ENCODE measurements at places on chromosomes 16 and 17.

- no peak for DNase-seq
Measured at GRCh38 chr16:20393801-20394577, 10.5 kb downstream of the PDILT start.

DNA sequence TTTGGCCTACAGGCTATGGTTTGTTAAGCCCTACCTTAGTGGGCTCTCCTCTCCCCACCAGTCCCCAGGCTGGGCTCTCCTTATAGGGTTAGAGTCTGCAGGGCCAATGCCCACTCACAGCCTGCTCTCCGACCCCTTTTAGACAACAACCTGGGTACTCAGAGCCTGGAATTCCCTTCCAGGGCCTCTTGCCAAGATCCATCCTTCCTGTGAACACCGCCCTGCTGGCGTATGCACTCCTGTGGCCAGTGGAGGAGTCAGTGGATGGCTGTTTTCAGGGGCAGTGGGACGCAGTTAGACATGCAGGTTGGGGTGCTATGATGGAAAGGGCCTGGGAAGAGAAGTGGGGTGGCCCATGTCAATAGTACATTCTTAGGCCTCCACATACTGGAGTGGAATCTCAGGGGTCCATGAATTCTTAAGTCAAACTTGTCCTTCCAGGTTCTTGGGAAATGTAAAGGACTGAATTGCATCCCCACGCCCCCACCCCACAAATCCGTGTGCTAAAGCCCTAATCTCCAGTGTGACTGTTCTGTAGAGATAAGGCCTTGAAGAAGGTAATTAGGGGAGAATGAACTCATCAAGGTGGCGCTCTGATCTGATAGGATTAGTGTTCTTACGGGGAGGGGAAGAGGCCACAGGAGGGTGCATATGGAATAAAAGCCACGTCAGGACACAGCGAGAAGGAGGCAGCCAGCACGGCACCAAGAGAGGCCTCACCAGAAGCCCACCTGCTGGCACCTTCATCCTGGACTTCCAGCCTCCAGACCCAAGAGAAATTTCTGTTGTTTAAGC lies 81.6 kb upstream of the CACNG5 start:
- DNase-seq: no peak

DNA sequence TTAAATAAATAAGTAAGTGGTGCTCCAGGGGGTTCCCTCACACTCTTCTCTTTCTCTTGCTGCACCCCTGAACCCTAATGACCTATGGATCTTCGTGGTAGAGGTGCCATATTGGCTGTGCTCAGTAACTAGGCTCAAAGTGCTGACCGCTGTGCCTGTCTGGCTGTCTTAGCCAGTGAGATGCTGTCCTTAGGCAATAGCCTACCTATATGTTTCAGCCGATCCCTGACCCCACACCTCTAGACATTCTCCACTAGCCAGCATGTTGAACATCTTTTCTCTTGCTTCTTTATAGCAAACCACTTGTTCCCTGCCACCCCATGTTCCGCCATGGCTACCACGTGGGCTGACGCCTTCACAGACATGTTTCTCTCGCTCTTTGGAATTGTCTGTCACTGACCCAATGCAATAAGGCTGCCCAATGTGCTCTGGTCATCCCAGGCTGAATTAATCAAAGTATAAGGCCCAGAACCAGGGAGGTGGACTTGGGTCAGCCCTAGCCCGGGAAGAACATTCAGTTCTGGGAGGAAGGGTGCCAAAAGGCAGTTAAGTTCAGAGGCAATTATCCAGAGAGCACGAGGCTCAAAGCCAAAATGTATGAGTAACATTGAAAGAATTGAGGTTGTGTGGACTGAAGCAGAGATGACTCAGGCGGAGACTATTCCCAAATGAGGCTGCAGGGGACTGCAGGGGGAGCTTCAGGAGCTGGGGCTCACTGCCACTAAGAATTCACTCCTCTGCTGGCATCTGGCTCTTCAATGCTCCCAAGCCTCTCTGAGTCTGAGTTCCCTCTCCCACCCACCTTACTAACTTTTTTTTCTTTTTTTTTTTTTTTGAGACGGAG lies 28.7 kb upstream of the TNRC6A start:
- DNase-seq: no peak

- DNase-seq: no peak
Measured at GRCh38 chr17:80220736-80221215, 549 bp downstream of the SLC26A11 start.

DNA sequence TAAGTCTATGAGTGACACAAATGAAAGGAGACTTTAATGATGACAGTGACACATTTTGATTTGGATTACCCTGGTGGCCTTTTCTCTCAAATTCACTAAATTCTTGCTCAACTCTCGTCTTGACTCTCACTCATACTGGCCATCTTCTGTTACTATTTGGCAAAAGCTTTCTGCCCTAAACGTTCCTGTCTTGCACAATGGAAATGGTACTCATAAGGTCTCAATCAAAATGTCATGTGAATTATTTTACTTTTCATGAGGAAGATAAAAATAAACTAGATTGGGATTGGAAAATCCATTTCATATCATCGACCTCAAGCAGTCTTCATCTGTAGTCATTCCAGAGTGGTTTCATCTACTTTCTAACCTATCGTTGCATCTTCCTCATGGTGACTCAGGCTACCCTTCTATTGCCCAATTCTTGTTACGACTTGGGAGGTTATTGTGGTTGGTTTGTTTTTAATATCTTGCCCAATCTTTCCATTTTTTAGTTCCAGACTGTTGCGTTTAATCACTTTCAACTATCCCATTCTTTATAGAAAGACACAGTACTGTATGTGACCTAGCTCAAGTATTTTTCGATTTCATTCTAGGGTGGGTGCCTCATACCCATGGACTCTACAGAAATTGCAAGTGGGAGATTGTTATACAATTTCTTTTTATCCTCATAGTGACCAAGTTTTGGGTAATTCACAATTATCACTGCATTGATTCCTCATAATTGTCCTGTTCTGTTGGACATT lies 317.2 kb upstream of the KCNJ16 start:
- no peak for DNase-seq

GRCh38 chr16:79784007-79784406 lies 183.5 kb upstream of the MAF start:
- DNase-seq: no peak

DNA sequence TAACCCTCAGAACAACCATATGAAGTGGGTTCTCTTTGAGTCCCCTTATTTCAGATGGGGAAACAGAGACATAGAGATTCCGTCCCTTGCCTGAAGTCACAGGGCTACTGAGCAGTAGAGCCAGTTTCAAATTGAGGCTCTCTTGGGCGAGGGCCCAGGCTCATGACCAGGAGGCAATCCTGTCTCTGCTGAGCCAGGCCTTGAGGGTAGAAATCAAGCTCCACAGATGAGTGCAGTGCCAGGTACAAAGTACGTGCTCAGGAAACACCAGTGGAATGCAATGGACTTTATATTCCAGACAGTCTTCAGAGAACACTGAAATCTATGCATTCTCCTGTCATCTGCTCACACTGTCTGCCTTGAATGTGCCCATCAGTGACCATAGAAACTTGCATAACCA lies 291.7 kb upstream of the MAF start:
- no peak for DNase-seq

GRCh38 chr17:61404663-61404912 lies 4.9 kb downstream of the TBX2 start:
- no peak for DNase-seq

DNA sequence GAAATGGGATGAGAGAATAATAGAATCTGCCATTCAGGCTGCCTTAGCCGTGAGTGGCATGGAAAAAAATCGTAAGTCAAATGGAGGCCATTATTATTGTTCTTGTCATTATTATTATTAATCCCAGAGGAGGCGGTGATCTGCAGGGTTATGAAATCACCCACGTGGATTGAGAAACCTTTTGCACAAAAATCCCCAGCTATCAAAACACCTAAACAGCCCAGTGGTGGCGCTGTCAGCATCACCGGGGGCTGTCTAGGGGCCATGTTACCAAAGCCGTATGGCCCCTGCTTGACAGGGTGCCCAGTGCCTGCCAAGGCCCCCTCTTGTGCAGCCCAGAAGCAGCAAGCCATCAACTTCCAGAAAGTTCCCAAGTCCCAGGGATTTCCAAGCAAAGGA lies 25.2 kb downstream of the CNGB1 start:
- no peak for DNase-seq

- peak; percentile 78 for DNase-seq
Measured at GRCh38 chr17:39270923-39271322, 45.2 kb upstream of the STAC2 start.

DNA sequence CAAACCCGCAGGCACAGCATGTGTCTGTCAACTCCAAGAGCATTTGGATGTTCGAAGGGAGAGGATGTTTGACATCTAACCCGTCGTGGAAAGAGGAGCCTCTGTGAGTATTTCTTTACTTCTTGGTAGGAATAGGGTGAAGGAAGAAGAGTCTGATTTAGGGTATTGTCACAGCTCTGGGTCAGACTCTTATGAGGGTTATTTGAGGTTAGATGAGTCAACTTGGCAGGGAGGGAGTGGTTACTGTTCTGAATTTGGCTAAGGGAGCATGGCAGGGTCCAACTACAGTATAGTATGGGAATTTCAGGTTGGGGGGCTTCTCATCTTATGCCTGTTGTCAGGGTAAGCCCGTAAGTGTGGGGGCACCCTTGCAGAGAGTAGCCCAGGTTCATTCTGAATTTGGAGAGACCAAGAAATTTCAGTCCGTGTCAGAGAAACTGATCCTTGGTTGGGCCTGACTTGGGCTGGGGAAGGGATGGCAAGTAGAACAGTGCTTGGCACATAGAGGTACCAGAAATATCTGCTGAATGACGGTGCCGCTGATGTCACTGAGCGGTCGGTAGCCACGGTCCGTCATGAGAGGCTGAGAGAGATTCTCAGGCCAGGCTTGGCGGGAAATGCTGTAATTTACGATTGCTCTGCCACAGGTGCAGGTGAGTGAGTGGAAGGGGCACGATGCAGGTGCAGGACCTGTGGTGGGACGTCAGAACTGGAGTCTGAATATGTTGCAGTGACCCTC lies 43.2 kb downstream of the MYH3 start:
- DNase-seq: no peak

- DNase-seq: no peak
Measured at GRCh38 chr16:53428681-53429080, 5.6 kb upstream of the RBL2 start.

GRCh38 chr16:24900230-24900629 lies 54.5 kb downstream of the SLC5A11 start:
- no peak for DNase-seq

DNA sequence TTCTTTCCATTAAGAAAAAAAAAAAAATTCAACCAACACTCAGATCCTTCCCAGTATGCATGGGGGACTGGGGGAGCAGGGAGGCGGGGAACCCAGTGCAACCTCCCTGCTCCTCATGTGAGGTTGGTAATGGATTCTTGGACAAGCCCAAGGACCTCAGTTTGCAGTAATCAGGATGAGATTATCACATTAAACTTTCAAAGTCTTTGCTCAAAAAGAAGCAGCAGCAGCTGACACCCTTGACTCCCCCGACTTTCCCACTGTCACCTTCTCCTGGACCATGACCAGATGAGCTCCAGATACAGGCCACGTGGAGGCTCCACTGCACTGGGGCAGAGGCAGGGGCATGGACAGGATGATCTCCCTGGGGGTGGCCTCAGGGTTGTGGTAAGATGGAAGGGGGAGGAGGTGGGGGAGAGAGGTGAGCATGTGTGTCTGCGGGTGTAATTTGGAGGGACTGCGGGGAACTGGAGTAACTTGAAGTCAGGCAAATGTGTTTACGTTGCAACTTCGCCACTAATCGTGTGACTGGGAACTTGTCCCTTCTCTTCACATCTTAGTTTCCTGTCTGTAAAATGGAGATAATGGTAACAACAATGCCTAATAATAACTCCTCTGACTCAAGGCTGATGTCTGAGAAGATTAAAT lies 19.8 kb downstream of the ZNF385C start:
- DNase-seq: no peak

GRCh38 chr16:35391328-35391727 lies 1931.9 kb downstream of the TP53TG3F start:
- no peak for DNase-seq

DNA sequence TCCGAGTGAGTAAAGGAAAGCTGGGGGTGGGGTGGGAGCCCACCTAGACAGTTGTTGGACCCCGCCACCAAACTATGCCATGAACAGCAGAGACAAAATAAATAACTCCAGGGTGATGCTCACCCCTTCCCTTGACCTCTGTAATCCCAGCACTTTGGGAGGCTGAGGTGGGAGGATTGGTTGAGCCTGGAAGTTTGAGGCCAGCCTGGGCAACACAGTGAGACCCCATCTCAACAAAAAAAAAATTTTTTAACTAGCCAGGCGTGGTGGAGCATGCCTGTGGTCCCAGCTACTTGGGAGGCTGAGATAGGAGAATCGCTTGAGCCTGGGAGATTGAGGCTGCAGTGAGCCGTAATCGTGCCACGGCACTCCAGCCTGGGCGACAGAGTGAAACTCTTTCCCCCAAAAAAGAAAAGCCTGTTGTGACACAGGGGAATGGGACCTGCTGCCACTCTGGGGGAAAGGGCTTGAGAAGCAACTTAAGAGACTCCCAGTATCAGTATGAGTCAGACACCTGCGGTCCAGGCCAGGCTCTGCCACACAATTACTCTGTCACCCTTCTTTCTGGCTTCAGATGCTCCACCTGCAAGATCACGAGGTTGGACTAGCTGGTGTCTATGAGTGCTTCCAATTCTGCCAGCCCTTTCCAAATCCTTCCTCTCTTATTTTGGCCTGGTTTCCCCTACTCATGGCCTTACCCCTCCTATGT lies 5.0 kb downstream of the SGCA start:
- no peak for DNase-seq

DNA sequence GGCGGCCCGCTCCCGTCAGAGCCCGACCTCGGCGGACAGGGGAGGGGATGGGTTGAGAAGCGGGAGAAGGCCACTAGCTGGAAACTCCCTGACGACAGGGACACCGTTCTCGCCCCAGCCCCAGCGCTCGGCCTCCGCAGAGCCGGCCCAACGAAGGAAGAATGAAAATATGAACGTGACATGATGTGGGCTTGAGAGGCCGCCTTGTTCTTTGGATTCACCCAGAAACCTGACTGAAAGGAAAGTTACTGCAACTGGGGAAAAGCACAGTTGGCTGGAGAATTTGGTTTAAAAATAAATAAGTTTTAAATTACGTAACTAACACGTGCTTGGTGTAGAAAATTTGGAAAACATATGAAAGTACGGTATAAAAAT lies 21.1 kb downstream of the NPTX1 start:
- DNase-seq: peak; percentile 64

DNA sequence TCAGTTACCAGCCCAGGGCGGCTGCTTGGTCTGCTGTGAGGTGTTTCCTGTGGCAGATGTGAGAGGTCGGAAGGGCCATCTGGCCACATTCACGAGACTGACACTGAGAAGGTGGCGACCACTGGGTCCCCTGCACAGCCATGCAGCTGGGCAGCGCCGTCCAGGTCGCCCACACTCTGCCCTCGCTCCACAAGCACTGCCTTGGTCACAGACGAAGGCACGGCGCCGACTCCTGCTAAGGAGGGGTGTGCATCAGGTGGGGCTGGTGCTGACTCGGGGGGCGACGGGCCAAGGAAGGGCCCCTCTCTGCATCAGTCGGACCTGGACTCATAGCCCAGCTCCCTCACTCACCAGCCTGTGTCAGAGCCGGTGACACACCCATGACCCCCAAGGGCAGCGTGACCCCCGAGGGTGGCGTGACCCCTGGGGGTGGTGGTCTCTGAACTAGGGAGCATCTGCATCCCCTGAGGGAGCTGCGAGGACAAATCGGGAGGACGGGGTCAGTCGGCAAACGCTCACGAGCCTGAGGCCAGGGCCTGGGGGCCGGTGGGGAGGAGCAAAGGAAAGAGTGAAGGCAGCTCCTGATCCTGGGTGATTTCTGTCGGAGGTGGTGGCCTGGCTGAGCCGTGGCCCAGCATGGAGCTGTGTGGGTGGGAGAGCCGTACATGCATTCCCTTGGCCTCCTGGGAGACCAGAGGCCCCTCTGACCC lies 30.4 kb downstream of the NME3 start:
- no peak for DNase-seq

Measured in AML-193 (cell line).